NCI-H1105 (cell line): ENCODE measurements at places on chromosomes 6 and 20.

DNA sequence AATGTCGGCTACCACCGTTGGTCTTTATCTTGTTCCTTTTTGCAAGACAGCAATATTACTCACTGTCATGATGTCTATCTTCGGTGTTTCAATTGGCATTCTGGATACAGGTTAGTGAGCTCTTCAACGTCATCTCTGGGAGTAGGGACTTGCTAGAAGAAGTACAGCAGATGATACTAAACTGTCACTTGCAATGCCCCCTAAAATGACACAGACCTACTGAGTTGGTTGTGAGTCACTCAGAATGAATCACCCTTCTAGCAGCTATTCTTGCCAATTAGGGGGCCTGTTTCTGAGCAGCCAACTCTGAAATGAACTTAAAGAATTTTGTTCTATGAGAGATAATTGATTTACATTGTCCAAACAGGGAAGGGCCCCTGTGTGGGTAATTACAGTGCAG is 176.5 kb downstream of the SLC16A10 start:
- DNase-seq: no peak

DNA sequence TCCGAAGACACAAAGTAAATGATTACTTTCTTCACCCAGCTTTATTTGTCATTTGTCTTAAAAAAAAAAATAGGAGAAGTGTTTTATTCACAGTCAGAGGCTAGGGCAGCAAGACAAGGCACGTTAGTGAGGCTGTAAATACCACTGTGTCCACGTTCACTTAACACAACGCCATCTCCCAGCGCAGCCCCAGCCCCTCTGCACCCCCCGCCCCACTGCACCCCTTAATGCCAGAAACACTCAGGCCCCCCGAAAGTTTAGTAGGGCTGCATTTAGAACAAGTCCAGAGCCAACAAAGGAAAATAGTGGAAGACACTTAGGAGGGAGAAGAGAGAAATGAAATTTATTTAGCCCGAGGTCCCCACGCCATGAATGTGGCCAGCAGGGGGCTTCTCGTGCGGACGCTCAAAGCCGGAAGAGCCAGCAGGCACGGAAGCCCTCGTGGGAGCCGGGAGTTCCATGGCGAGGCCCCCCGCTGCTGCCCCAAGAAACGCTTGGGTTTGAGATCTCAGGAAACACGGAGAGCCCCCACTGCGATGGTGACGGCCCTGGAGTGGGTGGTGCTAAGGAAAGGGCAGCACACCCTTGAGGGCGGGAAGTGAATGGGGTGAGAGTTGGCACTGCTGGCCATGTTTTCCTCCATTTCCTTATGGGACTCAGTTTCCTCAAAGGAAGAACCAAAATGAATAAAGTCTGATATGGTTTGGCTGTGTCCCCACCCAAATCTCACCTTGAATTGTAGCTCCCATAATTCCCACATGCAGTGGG is 50.2 kb downstream of the IYD start:
- DNase-seq: no peak

- no peak for DNase-seq
Measured at GRCh38 chr6:25034431-25034921, 98.7 kb upstream of the RIPOR2 start.

- no peak for DNase-seq
Measured at GRCh38 chr20:53809217-53809616, 215.6 kb upstream of the ZNF217 start.

- DNase-seq: no peak
Measured at GRCh38 chr6:151992091-151992490, 184.6 kb downstream of the ESR1 start.

DNA sequence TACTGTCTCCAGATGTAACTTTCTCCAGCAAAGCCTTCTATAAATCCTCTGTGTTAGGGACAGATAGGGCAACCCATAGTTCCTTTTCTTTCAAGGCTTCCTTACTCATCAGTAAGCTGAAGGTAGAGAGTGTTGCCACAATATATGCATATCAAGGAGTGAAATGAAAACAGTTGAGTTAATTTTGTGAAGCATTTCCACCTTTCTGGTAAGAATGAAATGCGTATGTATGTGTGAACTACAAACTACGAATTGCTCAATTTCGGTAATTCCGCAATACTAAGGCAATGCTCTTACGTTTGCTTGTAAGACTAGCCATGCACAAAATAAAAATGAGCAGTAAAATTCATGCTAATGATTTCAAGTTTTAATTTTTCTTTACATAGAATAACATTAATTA is 61.2 kb upstream of the HBS1L start:
- DNase-seq: no peak

- DNase-seq: no peak
Measured at GRCh38 chr20:4604580-4604979, 117.1 kb upstream of the PRND start.

GRCh38 chr6:166036316-166037095 is 131.1 kb downstream of the TBXT start:
- DNase-seq: no peak

DNA sequence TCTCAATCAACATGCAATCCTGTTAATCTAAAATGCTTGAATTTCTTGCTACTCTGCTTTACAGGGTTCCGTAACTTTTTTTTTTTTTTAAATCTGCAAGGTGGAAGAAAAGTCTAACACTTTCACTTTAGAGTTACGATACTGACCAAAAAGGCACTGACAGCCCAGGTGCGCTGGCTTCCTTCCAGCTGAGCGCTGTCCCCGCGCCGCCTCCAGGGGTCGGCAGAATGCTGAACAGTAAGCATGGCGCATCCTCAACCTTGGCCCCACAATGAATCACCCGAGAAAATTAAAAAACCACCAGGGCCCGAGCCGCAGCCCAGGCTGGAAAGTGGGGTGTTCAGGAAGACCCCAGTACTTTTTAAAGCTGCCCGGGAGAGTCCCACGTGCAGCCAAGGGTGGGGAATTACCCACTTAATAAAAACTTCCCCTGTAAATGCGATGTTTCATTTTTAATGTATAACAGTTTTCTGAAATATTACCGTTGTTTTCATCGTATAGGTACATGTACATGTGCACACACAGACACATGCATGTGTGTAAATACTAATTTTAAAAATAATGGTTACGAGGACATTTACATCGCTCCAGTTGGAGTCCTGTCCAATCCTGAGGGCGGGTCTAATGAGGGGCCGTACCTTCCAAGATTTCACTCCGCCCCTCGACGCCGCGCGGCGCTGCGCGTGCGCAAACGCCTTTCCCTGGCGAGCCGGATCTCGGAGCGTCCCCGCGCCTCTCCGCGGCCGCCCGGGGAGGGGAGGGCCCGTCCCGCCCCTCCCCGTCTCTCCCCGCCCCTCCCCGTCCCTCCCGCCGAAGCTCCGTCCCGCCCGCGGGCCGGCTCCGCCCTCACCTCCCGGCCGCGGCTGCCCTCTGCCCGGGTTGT is at the start of gene GINM1:
Gene GINM1 (plus strand): TSS at position 849 of the 883 bp plus-strand sequence. CDS start 40 bp downstream, outside the sequence.
- DNase-seq: peak; percentile 89

- DNase-seq: no peak
Measured at GRCh38 chr6:161406646-161407045, 132.8 kb upstream of the AGPAT4 start.

GRCh38 chr20:13468166-13468565 is 170.6 kb downstream of the TASP1 start:
- no peak for DNase-seq

- DNase-seq: no peak
Measured at GRCh38 chr20:15682690-15683089, 890.6 kb downstream of the KIF16B start.

GRCh38 chr6:133392641-133393040 is 151.5 kb downstream of the EYA4 start:
- no peak for DNase-seq

- DNase-seq: peak; percentile 74
Measured at GRCh38 chr20:41649489-41649888, 31.3 kb upstream of the CHD6 start.

DNA sequence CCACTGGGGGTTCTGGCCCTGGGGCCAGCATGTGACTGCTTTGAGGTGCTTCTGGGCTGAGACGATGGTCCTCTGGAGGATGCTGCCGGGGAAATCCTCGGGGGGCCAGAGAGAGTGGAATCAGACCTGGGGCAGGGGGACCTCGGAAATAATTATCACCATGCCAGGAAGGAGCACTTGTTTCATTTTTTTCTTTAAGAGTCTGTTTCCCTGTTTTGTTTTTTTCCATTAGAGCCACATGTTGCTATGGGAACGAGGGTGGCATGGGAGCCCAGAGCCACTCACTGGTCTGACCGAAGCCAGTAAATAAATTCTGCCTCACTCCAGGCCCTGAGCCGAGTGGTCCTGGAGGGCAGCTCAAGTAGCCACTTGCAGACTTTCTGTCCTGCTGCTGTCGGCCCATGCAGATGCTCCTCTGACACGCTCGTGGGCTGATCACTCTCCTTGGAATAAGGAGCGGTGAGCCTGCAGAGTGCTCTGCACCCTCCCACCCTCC is 365.1 kb downstream of the ZFAND3 start:
- no peak for DNase-seq

DNA sequence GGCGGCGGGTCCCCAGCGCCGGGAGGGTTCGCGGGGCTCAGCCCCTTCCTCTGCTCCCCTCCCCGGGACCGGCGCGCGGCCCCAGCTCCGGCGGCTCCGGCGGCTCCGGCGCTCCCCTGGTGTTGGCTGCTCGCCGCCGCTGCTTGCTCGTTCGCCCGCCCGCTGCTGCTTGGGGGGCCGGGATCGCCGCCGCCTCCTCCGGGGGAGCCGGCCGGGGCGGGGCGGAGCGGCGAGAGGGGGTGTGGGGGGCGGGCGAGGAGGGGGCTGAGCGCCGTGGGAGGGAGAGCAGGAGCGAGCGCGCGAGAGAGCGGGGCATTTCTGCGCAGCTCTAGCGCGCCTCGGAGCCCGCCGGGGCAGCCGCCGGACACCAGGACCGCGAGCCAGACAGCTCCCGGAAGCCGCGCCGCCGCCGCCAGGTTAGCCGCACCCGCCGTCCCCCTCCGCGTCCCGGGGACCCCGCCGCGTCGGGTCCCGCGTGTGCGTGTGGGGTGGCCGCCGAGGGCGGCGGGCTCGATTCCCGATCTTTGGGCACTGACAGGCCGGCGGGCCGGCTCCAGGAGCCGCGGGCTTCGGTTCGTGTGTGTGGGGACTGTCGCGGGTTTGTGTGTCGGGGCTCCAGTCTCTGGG is 62.0 kb upstream of the EPB41L1 start:
- DNase-seq: no peak

GRCh38 chr6:133752129-133752528 is 136.8 kb upstream of the TCF21 start:
- no peak for DNase-seq

- DNase-seq: no peak
Measured at GRCh38 chr6:20203561-20204511, 8.4 kb downstream of the MBOAT1 start.

- no peak for DNase-seq
Measured at GRCh38 chr20:44464514-44464913, 11.2 kb upstream of the TTPAL start.

DNA sequence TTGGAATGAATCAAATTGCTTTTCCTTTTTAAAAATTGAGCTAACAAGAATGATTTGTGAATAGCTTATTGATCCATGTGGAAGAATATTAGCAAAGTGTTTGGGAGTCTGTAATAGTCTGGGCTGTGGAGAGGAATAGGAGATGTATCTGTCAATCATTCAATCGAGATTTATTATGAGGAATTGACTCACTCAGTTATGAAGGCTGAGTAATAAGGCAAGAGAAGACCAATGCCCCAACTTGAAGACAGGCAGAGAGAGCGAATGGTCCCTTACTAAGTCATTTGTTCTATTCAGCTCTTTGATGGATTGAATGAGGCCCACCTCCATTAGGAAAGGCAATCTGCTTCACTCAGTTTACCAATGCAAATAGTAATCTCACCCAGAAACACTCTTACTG is 403.0 kb downstream of the CD83 start:
- DNase-seq: no peak

GRCh38 chr6:17870300-17871188 is 116.9 kb downstream of the KIF13A start:
- DNase-seq: no peak

- no peak for DNase-seq
Measured at GRCh38 chr6:44356487-44356886, 14.0 kb downstream of the SPATS1 start.

- no peak for DNase-seq
Measured at GRCh38 chr6:161094955-161095354, 103.4 kb downstream of the MAP3K4 start.
